ENCODE measurements at places on chromosomes 16 and 17. TPM values are rescaled to one million over a fixed set of nuclear protein-coding genes. Genes with fewer than 3 reads are reported as not detected.
A peak's percentile ranks its signal among the peaks of the same experiment; 100 is the strongest.

Gene BIRC5
- polyA plus RNA-seq = 0.32 TPM

Gene CMIP
- polyA plus RNA-seq = 17.4 TPM

Gene CCL17
- not detected for polyA plus RNA-seq

DNA sequence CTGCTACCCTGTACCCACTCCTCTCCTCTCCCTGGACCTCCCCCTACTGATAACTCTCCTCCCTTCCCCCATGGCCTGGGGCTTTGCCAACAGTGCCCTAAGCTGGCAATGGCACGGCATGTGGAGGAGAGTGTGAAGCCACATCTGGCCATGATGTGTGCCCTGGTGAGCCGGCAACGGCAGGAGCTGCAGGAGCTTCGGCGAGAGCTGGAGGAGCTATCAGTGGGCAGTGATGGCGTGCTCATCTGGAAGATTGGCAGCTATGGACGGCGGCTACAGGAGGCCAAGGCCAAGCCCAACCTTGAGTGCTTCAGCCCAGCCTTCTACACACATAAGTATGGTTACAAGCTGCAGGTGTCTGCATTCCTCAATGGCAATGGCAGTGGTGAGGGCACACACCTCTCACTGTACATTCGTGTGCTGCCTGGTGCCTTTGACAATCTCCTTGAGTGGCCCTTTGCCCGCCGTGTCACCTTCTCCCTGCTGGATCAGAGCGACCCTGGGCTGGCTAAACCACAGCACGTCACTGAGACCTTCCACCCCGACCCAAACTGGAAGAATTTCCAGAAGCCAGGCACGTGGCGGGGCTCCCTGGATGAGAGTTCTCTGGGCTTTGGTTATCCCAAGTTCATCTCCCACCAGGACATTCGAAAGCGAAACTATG lies 5.2 kb downstream of the TRAF4 start:
- no peak overlapping the region for H3K27ac ChIP-seq
- H3K27me3 ChIP-seq = no peaks in the 10 kb centered on the region
- DNase-seq = peak; percentile 28
- H3K4me3 ChIP-seq = no peak overlapping the region

GRCh38 chr16:1961651-1962067 lies 2.3 kb downstream of the NDUFB10 start:
- H3K36me3 ChIP-seq = no peaks in the 10 kb centered on the region
- H3K27me3 ChIP-seq = no peaks in the 10 kb centered on the region
- no peak overlapping the region for H3K27ac ChIP-seq
- no peak for DNase-seq
- no peak overlapping the region for H3K4me3 ChIP-seq

GRCh38 chr17:72594248-72594647 lies 473.4 kb downstream of the SOX9 start:
- H3K4me1 ChIP-seq = peaks cover 10% of the 10 kb centered on the region
- no peak overlapping the region for H3K27ac ChIP-seq
- H3K36me3 ChIP-seq = no peaks in the 10 kb centered on the region
- H3K4me3 ChIP-seq = no peak overlapping the region
- peaks cover 33% of the 10 kb centered on the region for H3K27me3 ChIP-seq

Gene GFAP
- 0.98 TPM for polyA plus RNA-seq

GRCh38 chr17:79014158-79014758 lies 4.7 kb upstream of the CANT1 start:
- no peak overlapping the region for H3K4me3 ChIP-seq
- no peaks in the 10 kb centered on the region for H3K27me3 ChIP-seq
- DNase-seq = no peak
- no peak overlapping the region for H3K27ac ChIP-seq
- no peaks in the 10 kb centered on the region for H3K36me3 ChIP-seq
- H3K4me1 ChIP-seq = no peaks in the 10 kb centered on the region

DNA sequence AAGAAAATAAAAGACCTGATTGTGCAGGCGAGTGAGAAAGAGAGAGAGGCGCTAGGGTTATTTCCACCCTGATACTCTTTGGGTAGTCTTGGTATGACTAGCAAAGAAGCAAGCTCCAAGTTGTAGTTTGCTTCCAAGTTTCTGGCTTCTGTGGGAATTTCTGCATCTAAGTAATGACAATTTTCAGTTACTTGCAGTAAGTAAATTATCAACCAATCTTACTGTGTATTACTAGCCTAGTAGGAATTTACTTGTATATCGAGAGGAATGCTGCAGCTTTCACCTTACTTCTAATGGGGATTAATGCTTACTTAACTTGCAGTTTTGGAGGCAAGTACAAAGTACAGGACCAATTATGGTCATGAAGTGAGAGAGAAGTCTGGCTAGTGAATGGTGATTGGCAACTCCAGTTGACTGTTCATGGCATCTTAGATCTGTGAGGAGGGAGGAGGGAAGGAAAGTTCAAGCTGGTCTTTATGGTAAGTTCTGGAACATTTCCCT lies 31.9 kb downstream of the TENT4B start:
- H3K27ac ChIP-seq = no peak overlapping the region
- no peak overlapping the region for H3K4me3 ChIP-seq
- DNase-seq = no peak
- no peaks in the 10 kb centered on the region for H3K36me3 ChIP-seq
- peaks cover 18% of the 10 kb centered on the region for H3K4me1 ChIP-seq

GRCh38 chr16:49875806-49876715 lies 20.1 kb upstream of the ZNF423 start:
- no peaks in the 10 kb centered on the region for H3K27me3 ChIP-seq
- H3K4me3 ChIP-seq = peak overlapping the region; percentile 40
- no peaks in the 10 kb centered on the region for H3K36me3 ChIP-seq
- DNase-seq = no peak
- H3K4me1 ChIP-seq = no peaks in the 10 kb centered on the region

Gene EME1
- polyA plus RNA-seq = 0.48 TPM

GRCh38 chr17:81401723-81402529 lies 6.7 kb downstream of the BAHCC1 start:
- peak overlapping the region; percentile 2 for H3K27ac ChIP-seq
- no peaks in the 10 kb centered on the region for H3K27me3 ChIP-seq
- peaks cover 8% of the 10 kb centered on the region for H3K4me1 ChIP-seq
- DNase-seq = peak; percentile 23

GRCh38 chr16:72131036-72131435 lies 37.4 kb downstream of the DHX38 start:
- no peaks in the 10 kb centered on the region for H3K4me1 ChIP-seq
- H3K4me3 ChIP-seq = no peak overlapping the region
- H3K27ac ChIP-seq = no peak overlapping the region
- DNase-seq = no peak
- H3K36me3 ChIP-seq = no peaks in the 10 kb centered on the region

- no peaks in the 10 kb centered on the region for H3K36me3 ChIP-seq
- no peaks in the 10 kb centered on the region for H3K4me1 ChIP-seq
- H3K27ac ChIP-seq = no peak overlapping the region
- no peaks in the 10 kb centered on the region for H3K27me3 ChIP-seq
These were observed 15.5 kb downstream of the RPRML start for GRCh38 chr17:46963571-46963970.

DNA sequence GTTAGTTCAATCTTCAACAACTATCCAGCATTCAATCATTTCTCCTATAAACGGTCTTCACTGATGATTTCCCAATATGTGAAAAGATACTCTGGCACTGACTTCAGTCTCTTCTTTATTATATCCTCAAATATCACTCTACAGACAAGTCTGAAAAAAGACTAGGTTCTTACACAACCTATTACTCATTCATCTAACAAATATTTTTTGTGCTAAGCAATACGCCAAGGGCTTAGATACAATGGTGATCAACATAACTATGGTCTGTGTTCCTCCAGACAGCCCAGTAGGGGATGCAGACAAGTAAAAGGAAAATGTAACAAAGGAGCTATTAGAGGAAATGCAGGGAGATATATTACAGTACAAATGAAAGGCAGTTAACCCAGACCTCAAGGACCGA lies 63.9 kb downstream of the MYO1D start:
- DNase-seq = no peak
- no peak overlapping the region for H3K27ac ChIP-seq
- no peaks in the 10 kb centered on the region for H3K4me1 ChIP-seq
- H3K4me3 ChIP-seq = no peak overlapping the region

Gene CD300E
- polyA plus RNA-seq = 1.5 TPM

DNA sequence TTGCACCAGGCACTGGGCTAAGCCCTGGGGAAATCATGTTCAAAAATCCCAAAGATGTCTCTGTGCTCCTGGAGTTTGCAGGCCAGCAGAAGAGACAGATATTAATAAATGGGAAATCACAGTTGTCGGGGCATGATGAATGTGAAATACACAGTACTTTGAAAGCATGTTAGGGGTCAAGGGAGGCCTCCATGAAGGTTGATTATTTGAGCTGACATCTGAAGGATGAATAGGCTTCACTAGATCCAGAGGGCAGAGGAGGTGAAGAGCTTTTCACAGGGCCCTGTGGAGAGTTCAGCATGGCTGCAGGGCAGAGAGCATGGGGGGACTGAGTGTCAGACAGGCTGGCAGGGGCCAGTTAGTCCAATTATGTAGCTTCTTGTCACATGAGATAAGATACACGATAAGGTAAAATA lies 2.6 kb downstream of the ANKRD40CL start:
- H3K27ac ChIP-seq = no peak overlapping the region
- H3K4me1 ChIP-seq = peaks cover 13% of the 10 kb centered on the region
- H3K36me3 ChIP-seq = no peaks in the 10 kb centered on the region
- no peak overlapping the region for H3K4me3 ChIP-seq
- H3K27me3 ChIP-seq = no peaks in the 10 kb centered on the region

GRCh38 chr16:6483469-6484033 lies 849.1 kb upstream of the RBFOX1 start:
- DNase-seq = no peak
- H3K4me1 ChIP-seq = no peaks in the 10 kb centered on the region
- peaks cover 9% of the 10 kb centered on the region for H3K27me3 ChIP-seq
- no peak overlapping the region for H3K27ac ChIP-seq

DNA sequence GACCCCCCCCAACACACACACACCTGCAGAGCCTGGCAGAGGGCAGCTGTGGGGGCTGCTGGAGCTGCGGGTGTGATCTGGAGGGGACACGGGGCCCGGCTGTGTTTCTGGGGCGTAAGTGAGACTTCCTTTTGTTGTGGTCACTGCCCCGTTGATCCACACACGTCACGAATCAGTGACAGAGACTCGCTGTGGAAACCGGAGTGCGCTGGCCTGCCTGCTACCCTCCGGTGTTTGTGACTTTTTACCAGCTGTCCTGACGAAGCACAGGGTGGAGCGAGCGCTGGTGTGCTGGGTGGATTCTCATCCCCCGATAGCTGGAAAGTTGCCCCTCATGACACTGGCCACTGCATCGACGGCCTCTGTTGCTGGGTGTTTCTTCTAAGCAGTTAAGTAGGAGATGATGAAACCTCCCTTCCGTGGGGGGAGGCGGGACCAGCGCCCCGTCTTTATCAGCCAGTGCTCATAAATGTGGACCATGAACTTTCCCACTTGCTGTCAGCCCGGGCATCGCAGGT lies 2.3 kb downstream of the METRNL start:
- DNase-seq = no peak
- H3K36me3 ChIP-seq = no peaks in the 10 kb centered on the region
- H3K27ac ChIP-seq = peak overlapping the region; percentile 91

GRCh38 chr16:57824888-57825287 lies 22.6 kb upstream of the KIFC3 start:
- no peak overlapping the region for H3K27ac ChIP-seq
- H3K4me1 ChIP-seq = no peaks in the 10 kb centered on the region
- H3K4me3 ChIP-seq = no peak overlapping the region
- no peaks in the 10 kb centered on the region for H3K36me3 ChIP-seq
- no peak for DNase-seq
- no peaks in the 10 kb centered on the region for H3K27me3 ChIP-seq

Gene NPTX1
- polyA plus RNA-seq = 1.0 TPM

Gene HOXB1
- polyA plus RNA-seq = not detected

Gene CSH2
- polyA plus RNA-seq = not detected

Gene CTF1
- polyA plus RNA-seq = 7.0 TPM

DNA sequence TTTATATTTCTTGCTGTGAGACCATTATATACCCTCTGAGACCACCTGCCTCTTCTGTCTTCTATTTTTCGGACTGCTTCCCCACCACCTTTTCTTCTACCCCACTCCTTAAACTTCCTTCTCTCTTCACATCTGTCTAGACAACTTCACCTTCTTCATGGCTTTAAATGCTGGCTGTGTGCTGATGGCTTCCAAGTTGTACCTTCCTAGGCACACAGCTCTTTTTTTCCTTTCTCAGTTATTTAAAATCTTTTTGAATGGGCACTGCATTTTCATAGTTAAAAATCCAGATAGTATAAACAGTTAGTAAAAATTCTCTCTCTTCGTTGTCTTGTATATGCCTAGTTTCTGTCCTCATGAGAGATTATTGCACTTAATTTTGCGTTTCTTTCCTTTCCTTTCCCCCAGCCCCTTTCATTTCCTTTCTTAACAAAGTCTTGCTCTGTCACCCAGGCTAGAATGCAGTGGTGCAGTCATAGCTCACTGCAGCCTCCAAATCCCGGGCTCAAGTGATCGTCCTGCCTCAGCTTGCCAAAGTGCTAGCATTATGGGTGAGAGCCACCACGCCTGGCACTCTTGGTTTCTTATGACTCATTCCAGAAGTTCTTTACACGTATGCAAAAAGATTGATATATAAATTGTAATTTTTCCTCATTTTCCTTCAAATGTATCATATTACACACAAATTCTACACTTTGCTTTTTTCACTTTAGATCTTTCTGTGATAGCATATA lies 114.3 kb downstream of the NPIPB5 start:
- H3K27ac ChIP-seq = no peak overlapping the region
- H3K27me3 ChIP-seq = no peaks in the 10 kb centered on the region
- no peak for DNase-seq
- no peaks in the 10 kb centered on the region for H3K36me3 ChIP-seq
- H3K4me1 ChIP-seq = no peaks in the 10 kb centered on the region

GRCh38 chr17:59001158-59001814 lies 105.4 kb downstream of the TRIM37 start:
- DNase-seq = peak; percentile 85
- no peaks in the 10 kb centered on the region for H3K36me3 ChIP-seq
- H3K27me3 ChIP-seq = no peaks in the 10 kb centered on the region
- H3K4me3 ChIP-seq = no peak overlapping the region
- H3K4me1 ChIP-seq = peaks cover 41% of the 10 kb centered on the region

DNA sequence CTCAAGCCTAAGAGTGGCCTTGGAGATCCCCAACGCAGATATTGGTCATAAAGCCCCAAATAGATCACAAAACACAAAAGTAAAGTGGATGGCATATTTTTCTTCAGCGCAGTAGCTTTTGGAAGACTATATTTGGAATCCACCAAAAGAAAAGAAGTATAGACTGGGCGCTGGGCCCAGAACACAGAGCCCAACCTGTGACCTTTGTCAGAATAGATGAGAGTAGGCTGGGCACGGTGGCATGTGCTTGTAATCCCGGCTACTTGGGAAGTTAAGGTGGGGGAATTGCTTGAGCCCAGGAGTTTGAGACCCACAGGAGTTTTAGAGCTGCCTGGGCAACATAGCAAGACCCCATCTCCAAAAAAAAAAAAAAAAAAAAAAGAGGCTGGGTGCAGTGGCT lies 14.6 kb downstream of the SCIMP start:
- DNase-seq = peak; percentile 56
- H3K27me3 ChIP-seq = no peaks in the 10 kb centered on the region
- no peak overlapping the region for H3K4me3 ChIP-seq
- peak overlapping the region; percentile 22 for H3K27ac ChIP-seq
- no peaks in the 10 kb centered on the region for H3K4me1 ChIP-seq
- H3K36me3 ChIP-seq = no peaks in the 10 kb centered on the region

Gene TP53TG3
- polyA plus RNA-seq = not detected

Measured in adrenal gland (tissue), 19 donors.